Thoracic aorta (tissue), 2 donors: ENCODE measurements at places on chromosomes 11 and 22. TPM values are rescaled to one million over a fixed set of nuclear protein-coding genes. Genes with fewer than 3 reads are reported as not detected.

Gene LDHAL6A
- not detected for total RNA-seq

DNA sequence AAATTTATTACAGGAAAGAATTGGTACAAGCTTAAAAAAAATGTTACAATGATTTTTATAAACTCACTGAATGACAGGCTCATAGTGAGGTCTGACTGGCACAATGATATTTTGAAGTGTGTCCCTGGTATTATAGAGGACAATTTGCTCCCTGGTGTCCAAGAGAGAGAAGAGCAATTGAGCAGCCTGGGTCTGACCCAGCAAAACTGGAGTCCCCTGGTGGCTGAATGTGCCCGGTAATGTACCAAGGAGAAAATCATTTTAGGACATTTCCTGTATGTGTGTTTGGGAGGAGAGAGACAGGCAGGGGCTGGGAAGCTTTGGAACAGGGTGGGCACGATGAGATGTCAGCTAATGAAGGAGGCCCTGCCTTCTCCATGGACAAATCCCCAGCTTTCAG is 125.3 kb downstream of the APOL5 start:
- no peak for DNase-seq

Gene FAM111B
- 2.1 TPM for total RNA-seq

Gene ART1
- not detected for total RNA-seq

Gene CNIH2
- not detected for total RNA-seq

DNA sequence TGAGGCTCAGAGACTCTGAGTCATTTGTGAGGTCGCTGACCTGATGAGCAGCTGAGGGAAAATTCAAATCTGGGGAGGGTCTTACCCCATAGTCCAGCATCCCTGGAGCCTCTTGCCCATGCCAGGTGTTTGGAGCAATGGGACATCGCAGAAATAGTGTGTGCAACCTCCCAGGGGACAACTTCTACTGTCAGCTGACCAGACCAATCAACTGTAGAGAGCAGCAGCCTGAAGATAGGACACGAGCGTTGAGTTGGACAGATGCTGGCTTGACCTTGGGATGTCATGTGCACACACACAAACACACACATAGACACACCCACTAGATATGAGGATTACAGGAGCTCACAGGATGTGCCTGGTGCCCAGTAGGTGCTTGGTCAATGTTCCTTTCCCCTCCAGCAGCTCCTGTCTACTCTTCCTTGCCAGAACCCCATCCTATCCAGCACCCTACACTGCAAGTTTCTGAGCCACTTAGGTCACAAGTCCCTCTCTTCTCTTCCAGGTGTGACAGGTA is 59.1 kb upstream of the MPEG1 start:
- no peak for DNase-seq

Gene EMID1
- not detected for total RNA-seq

Gene PGAP2
- total RNA-seq = 22.5 TPM

- DNase-seq = no peak
Measured at GRCh38 chr11:110984147-110984546, 261.4 kb upstream of the POU2AF2 start.
